Dermis lymphatic vessel endothelial cell (primary cell): ENCODE measurements at places on chromosomes 12 and 14. TPM values are rescaled to one million over a fixed set of nuclear protein-coding genes. Genes with fewer than 3 reads are reported as not detected.

The DLGAP5 gene
- total RNA-seq, result 5.1 and 7.6 TPM in 2 replicates

The GZMH gene
- total RNA-seq, result not detected in 2 replicates

The MDGA2 gene
- total RNA-seq, result not detected in 2 replicates

The BDKRB1 gene
- not detected in 2 replicates for total RNA-seq

The DTX3 gene
- total RNA-seq, result 1.5 and 2.5 TPM in 2 replicates

The KERA gene
- total RNA-seq, result not detected in 2 replicates

The MUCL1 gene
- total RNA-seq, result not detected in 2 replicates

The GALNT8 gene
- total RNA-seq, result 0.09 and 0.11 TPM in 2 replicates

The TMEM116 gene
- total RNA-seq, result 3.5 and 3.8 TPM in 2 replicates

The OTX2 gene
- not detected in 2 replicates for total RNA-seq

The KIAA0586 gene
- 13.1 and 21.8 TPM in 2 replicates for total RNA-seq

The ZC3H10 gene
- 5.1 and 6.6 TPM in 2 replicates for total RNA-seq

The SLC8A3 gene
- 0.17 and 0.33 TPM in 2 replicates for total RNA-seq

The CELA1 gene
- not detected in 2 replicates for total RNA-seq

The NGB gene
- total RNA-seq, result not detected in 2 replicates

The TSPAN11 gene
- 7.4 and 18.0 TPM in 2 replicates for total RNA-seq

The C12orf75 gene
- total RNA-seq, result 8.9 and 17.8 TPM in 2 replicates

The NELL2 gene
- not detected in 2 replicates for total RNA-seq

The INHBE gene
- not detected in 2 replicates for total RNA-seq

The TGM1 gene
- 0.09 and 0.22 TPM in 2 replicates for total RNA-seq

The C12orf60 gene
- 1.2 and 1.3 TPM in 2 replicates for total RNA-seq

The RNASE4 gene
- total RNA-seq, result 12.8 and 19.3 TPM in 2 replicates

The TAS2R46 gene
- total RNA-seq, result 1.5 and 1.6 TPM in 2 replicates

The CD27 gene
- not detected in 2 replicates for total RNA-seq

The PTPRR gene
- total RNA-seq, result 0.09 and 0.22 TPM in 2 replicates

The SRSF9 gene
- total RNA-seq, result 268 and 272 TPM in 2 replicates

The TMEM63C gene
- total RNA-seq, result 0.86 TPM in 1 of 2 replicates, not detected in the other

The GARIN6 gene
- total RNA-seq, result not detected in 2 replicates

The LRRIQ1 gene
- total RNA-seq, result under 0.01 and 0.17 TPM in 2 replicates

The OAS3 gene
- 2.5 and 3.0 TPM in 2 replicates for total RNA-seq

The SMCO2 gene
- 0.11 and 0.34 TPM in 2 replicates for total RNA-seq

The LRIG3 gene
- total RNA-seq, result 28.6 and 40.4 TPM in 2 replicates

The IFNG-AS1 gene
- total RNA-seq, result not detected in 2 replicates

The KCNK13 gene
- not detected in 2 replicates for total RNA-seq

The ANKRD13A gene
- total RNA-seq, result 52.6 and 54.3 TPM in 2 replicates

The FAM181A gene
- not detected in 2 replicates for total RNA-seq

The ADAM20 gene
- 0.22 and 0.52 TPM in 2 replicates for total RNA-seq

The LAG3 gene
- total RNA-seq, result 0.09 and 0.22 TPM in 2 replicates

The PPP1R36 gene
- 0.54 and 0.60 TPM in 2 replicates for total RNA-seq

The TAMALIN gene
- 27.4 and 32.4 TPM in 2 replicates for total RNA-seq

The OASL gene
- under 0.01 and 0.11 TPM in 2 replicates for total RNA-seq

The RERGL gene
- not detected in 2 replicates for total RNA-seq

The PRPH gene
- not detected in 2 replicates for total RNA-seq

The TAS2R7 gene
- 0.09 TPM in 1 of 2 replicates, not detected in the other for total RNA-seq

The LALBA gene
- total RNA-seq, result not detected in 2 replicates

The HOXC9 gene
- total RNA-seq, result 0.22 TPM in 1 of 2 replicates, not detected in the other

The NYNRIN gene
- total RNA-seq, result 3.1 and 3.9 TPM in 2 replicates

The STYX gene
- 23.0 and 23.8 TPM in 2 replicates for total RNA-seq

The SLC6A15 gene
- 1.0 and 1.1 TPM in 2 replicates for total RNA-seq
